CD4-positive, CD25-positive, alpha-beta regulatory T cell (primary cell): ENCODE measurements at places on chromosomes 1 and 21. TPM values are rescaled to one million over a fixed set of nuclear protein-coding genes. Genes with fewer than 3 reads are reported as not detected.

The IVL gene
- not detected for total RNA-seq

The HCRTR1 gene
- total RNA-seq, result not detected

The MTHFR gene
- 35.0 TPM for total RNA-seq

The CLCA2 gene
- total RNA-seq, result not detected

The SCAMP3 gene
- 57.3 TPM for total RNA-seq

The NOS1AP gene
- not detected for total RNA-seq

The CNN3 gene
- 1.0 TPM for total RNA-seq

The LAPTM5 gene
- total RNA-seq, result 589 TPM

The SLC1A7 gene
- not detected for total RNA-seq

The LIN28A gene
- total RNA-seq, result not detected

- DNase-seq, result no peak
These were observed 11.5 kb upstream of the ZNF362 start for GRCh38 chr1:33244809-33245186.

GRCh38 chr21:29159842-29160241, 29.4 kb downstream of the MAP3K7CL start:
- DNase-seq, result no peak

- no peak for DNase-seq
These were observed 43.1 kb downstream of the PBX1 start for GRCh38 chr1:164602101-164602422.

- no peak for DNase-seq
These were observed at the start of gene DMBX1 for GRCh38 chr1:46489638-46490405. DMBX1 (plus strand) TSS chr1:46489836; CDS start chr1:46507011, 17,175 bp downstream.

DNA sequence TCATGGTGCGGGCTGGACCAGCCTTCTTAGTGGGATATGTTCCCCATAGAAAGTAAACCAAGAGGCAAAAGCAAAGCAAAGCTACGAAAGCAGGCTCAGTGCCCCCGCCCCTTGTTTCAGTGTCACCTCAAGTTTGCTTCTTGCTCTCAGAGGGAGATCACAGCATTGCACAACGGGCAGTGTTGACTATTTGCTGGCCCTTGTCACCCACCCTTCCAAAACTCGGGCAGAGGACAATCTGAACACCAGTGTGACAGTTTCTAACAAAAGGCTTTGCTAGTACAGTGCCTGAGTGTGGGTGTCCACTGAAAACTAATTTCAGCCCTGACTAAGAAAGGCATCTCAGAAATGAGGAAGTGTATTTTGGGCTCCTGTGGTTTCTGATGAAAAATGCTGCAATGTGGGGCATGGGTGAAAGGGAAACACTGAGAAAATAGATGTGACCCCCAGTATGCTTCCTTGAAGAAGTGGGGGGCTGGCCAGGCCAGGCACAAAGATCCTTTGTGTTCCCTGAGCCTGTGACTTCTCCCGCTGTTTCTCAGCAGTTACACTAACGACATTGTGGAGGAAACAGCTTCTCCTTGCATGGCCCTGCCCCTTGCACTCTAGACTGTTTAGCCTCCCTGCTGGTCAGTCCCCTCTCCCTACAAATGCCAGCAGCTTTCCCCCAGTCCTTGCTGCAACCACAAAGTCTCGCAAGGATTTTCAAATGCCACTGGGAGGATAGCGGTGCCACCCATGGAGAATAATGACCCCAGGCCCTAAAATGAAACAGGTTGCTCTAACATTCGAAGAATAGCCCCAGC, 33.3 kb upstream of the KCNE1 start:
- DNase-seq, result no peak

DNA sequence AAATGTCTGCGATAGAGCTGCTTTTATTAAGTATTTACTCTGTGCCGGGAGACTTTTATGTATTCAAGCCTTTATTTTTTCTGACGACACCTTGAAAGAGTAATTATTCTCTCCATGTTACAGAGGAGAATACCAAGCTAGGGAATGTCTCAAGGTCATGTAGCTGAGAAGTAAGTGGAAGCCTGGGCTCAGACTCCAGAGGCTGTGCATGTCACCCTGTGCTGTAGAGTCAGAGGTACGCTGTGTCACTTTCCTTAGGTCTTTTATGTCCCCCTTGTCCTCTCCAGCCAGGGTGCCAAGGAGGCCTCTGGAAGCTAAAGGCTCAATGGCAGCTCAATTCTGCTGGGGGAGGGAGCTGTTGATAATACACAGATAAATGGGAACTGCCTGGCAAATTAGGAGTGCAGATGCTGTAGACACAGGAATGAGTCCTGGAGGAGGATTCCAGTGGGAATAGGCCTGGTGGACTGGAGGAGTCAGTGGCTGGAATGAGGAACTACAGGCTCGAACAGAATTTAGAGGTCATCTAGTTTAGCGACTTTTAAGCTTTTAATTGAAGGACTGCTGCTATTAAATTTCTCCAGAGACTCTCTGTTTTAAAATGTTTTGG, 9.3 kb upstream of the IL19 start:
- no peak for DNase-seq

DNA sequence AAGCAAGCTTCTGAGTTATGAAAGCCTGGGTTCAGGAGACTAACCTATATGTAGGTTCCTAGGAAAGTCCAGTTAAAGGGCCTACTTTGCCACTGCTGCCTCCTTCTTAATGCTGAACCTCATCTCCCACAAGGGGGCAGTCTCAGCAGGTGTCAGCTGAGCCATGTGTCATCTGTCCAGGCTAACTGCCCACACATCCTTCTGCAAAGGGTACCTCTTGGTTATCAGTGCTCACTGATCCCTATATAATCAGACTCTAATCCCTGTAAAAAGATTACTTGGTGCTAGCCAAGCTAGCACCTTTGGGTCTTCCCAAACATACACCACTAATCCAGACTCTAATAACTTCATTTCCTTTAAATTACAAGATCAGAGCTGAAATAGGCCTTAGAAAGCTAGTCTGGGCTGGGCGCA, 9.0 kb downstream of the PRDX1 start:
- peak; percentile 35 for DNase-seq

- no peak for DNase-seq
These were observed 45.6 kb downstream of the XCL2 start for GRCh38 chr1:168498159-168498631.

DNA sequence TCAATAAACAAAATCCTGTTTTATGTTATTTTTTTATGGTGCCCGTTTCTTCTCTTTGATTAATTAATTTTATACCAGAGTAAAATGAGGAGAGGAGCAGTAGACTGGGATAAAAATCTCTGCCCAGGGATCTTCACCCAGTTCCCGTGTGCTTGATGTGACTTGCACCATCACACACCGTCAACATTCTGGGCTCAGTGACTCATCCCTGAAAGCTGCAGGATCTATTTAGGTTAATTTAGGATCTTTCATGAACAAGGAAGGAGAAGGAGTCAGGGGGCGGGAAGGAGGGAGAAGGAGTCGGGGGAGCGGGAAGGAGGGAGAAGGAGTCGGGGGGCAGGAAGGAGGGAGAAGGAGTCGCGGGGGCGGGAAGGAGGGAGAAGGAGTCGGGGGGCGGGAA, 182.4 kb downstream of the SMYD3 start:
- no peak for DNase-seq

DNA sequence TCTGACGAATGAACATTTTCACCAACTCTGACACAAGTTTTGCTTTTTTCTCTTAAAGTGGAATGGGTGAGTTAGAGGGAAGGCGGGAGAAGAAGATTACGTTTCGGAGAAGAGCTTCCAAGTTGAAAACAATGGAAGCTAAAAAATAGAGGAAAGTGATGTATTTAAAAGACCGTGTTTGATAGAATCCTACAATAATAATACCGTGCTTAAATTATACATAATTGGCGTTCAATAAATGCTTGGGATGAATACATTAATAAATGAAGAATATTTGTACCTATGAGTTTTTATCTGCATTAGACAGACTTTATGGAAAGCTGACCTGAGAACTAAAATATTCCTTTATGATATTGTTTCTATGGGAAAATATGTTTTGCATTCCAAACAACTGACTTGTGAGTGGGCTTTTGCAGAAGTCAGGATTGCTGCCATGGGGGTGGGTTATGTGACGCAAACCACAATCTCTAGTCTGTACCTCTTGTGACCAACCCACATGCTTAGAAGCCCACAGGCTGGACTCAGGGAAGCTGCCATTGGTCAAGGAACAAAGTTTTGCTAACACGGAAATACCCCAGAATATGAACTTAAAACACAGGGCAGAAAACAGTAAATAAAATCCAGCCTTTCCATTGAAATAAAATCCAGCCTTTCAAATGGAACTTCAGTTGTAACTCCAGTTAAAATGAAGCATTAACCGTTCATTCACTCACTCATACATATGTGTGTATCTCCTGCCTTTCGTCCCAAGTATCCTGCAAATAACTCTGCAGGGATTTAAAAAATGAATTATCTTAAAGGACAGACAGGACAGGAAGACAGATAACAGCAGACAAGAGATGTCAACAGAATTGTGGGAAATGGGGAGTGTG, 21.3 kb upstream of the ATF3 start:
- DNase-seq, result no peak
